Osteoblast (primary cell): ENCODE measurements at places on chromosomes 4 and X.

GRCh38 chrX:128818690-128819089 lies 704.6 kb downstream of the SMARCA1 start:
- no peaks in the 10 kb centered on the region for H3K36me3 ChIP-seq
- H3K4me3 ChIP-seq, result no peak overlapping the region
- no peaks in the 10 kb centered on the region for H3K27me3 ChIP-seq
- DNase-seq, result no peak
- no peaks in the 10 kb centered on the region for H3K4me1 ChIP-seq

DNA sequence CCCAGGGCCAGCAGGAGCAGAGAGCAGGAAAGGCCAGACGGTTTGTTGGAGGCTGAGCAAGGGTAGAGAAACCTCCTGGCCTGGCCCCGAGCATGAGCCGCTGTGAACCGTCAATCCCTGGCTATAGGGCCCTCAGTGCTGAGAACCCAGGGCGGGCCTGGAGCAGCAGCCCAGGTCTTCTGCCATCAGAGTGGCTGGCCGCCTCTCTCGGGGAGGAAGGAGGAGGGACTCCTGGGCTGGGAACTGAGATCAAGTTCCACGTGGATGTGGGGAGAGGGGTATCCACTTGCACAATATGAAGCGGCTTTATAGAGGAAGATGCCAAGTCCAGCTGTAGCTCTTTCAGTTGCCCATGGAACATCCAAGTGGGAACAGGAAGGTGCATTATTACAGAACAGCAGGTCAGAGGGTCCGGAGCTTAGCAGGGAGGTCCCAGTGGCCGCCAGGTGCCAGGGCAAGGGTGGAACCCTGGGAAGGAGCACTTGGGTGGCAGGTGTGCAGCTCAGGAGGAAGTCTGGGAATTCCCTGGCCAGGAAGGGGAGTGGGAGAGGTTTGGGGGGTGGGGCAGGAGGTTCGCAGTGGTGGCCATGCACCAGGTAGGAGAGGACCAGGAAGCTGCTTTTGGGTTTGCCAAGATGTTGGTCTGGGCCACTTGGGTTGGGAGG lies 31.7 kb upstream of the CRMP1 start:
- H3K36me3 ChIP-seq, result no peaks in the 10 kb centered on the region
- peaks cover 3% of the 10 kb centered on the region for H3K27me3 ChIP-seq
- no peak overlapping the region for H3K27ac ChIP-seq
- H3K4me1 ChIP-seq, result no peaks in the 10 kb centered on the region
- DNase-seq, result no peak

DNA sequence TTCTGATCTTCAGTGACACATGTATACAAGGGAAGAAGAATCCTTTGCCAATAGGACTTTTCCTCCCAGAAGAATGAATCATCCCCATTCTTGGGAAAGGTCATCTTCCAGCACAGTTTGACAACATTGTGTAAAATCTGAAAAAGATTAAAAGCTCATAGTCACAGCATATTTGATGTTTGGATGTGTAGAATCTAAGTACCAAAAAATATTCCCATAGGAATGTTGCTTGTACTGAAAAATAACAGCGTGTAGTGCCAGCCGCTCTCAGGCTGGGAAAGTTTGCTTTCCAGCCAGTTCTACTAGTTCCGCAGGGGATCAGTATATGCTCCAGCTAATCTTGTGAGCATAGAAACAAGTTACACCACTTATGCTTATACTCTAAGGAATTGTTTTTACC lies 74.7 kb upstream of the IL13RA1 start:
- H3K27me3 ChIP-seq, result no peaks in the 10 kb centered on the region
- peak; percentile 50 for DNase-seq

- H3K36me3 ChIP-seq, result peaks cover 14% of the 10 kb centered on the region
- H3K4me3 ChIP-seq, result peak overlapping the region; percentile 22
- H3K4me1 ChIP-seq, result peaks cover 23% of the 10 kb centered on the region
- no peaks in the 10 kb centered on the region for H3K27me3 ChIP-seq
Observed at GRCh38 chr4:1344696-1345095, 2.3 kb upstream of the UVSSA start.

GRCh38 chr4:98625399-98625798 lies 33.0 kb downstream of the TSPAN5 start:
- no peaks in the 10 kb centered on the region for H3K27me3 ChIP-seq
- DNase-seq, result peak; percentile 73
- peaks cover 45% of the 10 kb centered on the region for H3K4me1 ChIP-seq
- H3K4me3 ChIP-seq, result no peak overlapping the region

DNA sequence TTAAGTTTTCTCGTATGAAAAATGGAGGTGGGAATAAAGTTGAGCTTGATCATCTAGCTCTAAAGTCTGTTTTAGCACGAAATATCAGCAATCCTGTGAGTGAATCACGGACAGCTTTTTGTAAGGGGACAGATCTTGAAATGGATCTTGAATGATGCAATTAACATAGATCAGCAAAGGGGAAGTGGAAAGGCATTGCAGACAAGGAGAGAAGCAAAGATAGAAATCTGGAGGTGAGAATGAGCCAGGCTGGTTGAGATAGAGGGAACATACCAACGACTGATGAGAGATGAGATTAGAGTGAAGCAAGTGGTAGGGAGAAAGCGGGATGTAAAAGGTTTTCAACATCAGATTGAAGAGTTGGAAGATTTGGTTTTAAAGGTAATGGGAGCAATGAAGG lies 4.6 kb upstream of the DGKK start:
- peaks cover 21% of the 10 kb centered on the region for H3K27me3 ChIP-seq
- no peaks in the 10 kb centered on the region for H3K4me1 ChIP-seq
- no peak for DNase-seq

GRCh38 chr4:175762582-175762981 lies 49.5 kb downstream of the GPM6A start:
- no peaks in the 10 kb centered on the region for H3K27me3 ChIP-seq
- no peak for DNase-seq
- H3K36me3 ChIP-seq, result no peaks in the 10 kb centered on the region

GRCh38 chr4:112968451-112969159 lies 80.8 kb upstream of the ANK2 start:
- no peak overlapping the region for H3K27ac ChIP-seq
- no peaks in the 10 kb centered on the region for H3K27me3 ChIP-seq
- DNase-seq, result peak; percentile 89
- H3K4me3 ChIP-seq, result no peak overlapping the region
- H3K4me1 ChIP-seq, result peaks cover 4% of the 10 kb centered on the region
- no peaks in the 10 kb centered on the region for H3K36me3 ChIP-seq

- no peak overlapping the region for H3K27ac ChIP-seq
- no peaks in the 10 kb centered on the region for H3K36me3 ChIP-seq
- H3K4me3 ChIP-seq, result no peak overlapping the region
- no peak for DNase-seq
- H3K27me3 ChIP-seq, result peaks cover 2% of the 10 kb centered on the region
- H3K4me1 ChIP-seq, result peaks cover 3% of the 10 kb centered on the region
Observed at GRCh38 chrX:50202539-50202938, 1.7 kb upstream of the AKAP4 start.

GRCh38 chr4:175277816-175278215 lies 359.7 kb downstream of the ADAM29 start:
- no peak overlapping the region for H3K27ac ChIP-seq
- H3K4me3 ChIP-seq, result no peak overlapping the region
- no peaks in the 10 kb centered on the region for H3K36me3 ChIP-seq
- no peaks in the 10 kb centered on the region for H3K27me3 ChIP-seq

GRCh38 chrX:117808426-117808825 lies 308.2 kb downstream of the KLHL13 start:
- no peaks in the 10 kb centered on the region for H3K4me1 ChIP-seq
- H3K36me3 ChIP-seq, result no peaks in the 10 kb centered on the region
- H3K27me3 ChIP-seq, result no peaks in the 10 kb centered on the region
- no peak overlapping the region for H3K27ac ChIP-seq

DNA sequence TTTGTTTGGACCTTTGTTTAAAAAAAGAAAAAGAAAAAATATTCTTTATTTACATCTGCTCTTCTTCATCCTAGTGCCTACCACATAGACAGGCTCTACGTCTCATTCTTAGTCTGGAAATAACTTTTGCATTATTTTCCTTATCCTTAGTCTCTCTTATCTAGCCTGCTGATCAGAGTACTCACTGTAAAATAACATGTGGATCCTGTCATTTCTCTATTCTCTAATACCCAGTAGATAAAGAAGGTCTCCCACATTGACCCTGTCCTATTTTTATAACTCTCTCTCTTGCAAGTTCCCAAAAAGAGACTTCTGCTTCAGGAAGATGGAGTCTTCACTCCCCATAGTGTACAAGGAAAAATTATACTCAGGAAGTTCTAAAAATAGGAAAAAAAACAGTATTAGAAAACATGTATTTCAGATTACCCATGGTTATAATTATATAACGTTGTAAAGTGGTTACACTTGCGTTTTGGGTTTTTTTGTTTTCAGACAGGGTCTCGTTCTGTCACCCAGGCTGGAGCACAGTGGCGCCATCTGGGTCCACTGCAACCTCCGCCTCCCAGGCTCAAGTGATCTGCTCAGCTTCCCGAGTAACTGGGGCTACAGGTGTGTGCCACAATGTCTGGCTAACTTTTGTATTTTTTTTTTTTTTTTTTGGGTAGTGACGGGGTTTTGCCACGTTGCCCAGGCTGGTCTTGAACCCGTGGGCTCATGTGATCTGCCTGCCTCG lies 23.8 kb downstream of the ZFX start:
- peaks cover 42% of the 10 kb centered on the region for H3K36me3 ChIP-seq
- no peaks in the 10 kb centered on the region for H3K27me3 ChIP-seq
- DNase-seq, result no peak
- H3K4me1 ChIP-seq, result peaks cover 21% of the 10 kb centered on the region
- no peak overlapping the region for H3K27ac ChIP-seq

- H3K27me3 ChIP-seq, result no peaks in the 10 kb centered on the region
- peak overlapping the region; percentile 88 for H3K27ac ChIP-seq
- H3K4me3 ChIP-seq, result peak overlapping the region; percentile 86
Observed at GRCh38 chr4:48779095-48779997, 733 bp downstream of the FRYL start.

- peak overlapping the region; percentile 92 for H3K27ac ChIP-seq
- H3K27me3 ChIP-seq, result no peaks in the 10 kb centered on the region
- peak overlapping the region; percentile 84 for H3K4me3 ChIP-seq
- H3K36me3 ChIP-seq, result no peaks in the 10 kb centered on the region
- peak; percentile 87 for DNase-seq
Observed at GRCh38 chr4:88283661-88284438, 511 bp downstream of the PPM1K start.

- H3K4me3 ChIP-seq, result peak overlapping the region; percentile 93
- H3K4me1 ChIP-seq, result peaks cover 27% of the 10 kb centered on the region
- no peaks in the 10 kb centered on the region for H3K36me3 ChIP-seq
- no peak overlapping the region for H3K27ac ChIP-seq
- H3K27me3 ChIP-seq, result no peaks in the 10 kb centered on the region
- DNase-seq, result peak; percentile 45
Observed at GRCh38 chr4:125317525-125317877, 2.7 kb downstream of the FAT4 start.

GRCh38 chrX:124665621-124666400 lies 319.4 kb downstream of the SH2D1A start:
- H3K4me1 ChIP-seq, result no peaks in the 10 kb centered on the region
- H3K36me3 ChIP-seq, result no peaks in the 10 kb centered on the region
- H3K4me3 ChIP-seq, result no peak overlapping the region
- H3K27me3 ChIP-seq, result no peaks in the 10 kb centered on the region
- no peak overlapping the region for H3K27ac ChIP-seq
- DNase-seq, result no peak

GRCh38 chr4:3244002-3244401 lies 5.0 kb upstream of the MSANTD1 start:
- H3K27me3 ChIP-seq, result no peaks in the 10 kb centered on the region
- no peak for DNase-seq
- H3K4me1 ChIP-seq, result no peaks in the 10 kb centered on the region
- no peak overlapping the region for H3K4me3 ChIP-seq
- H3K36me3 ChIP-seq, result peaks cover 18% of the 10 kb centered on the region

DNA sequence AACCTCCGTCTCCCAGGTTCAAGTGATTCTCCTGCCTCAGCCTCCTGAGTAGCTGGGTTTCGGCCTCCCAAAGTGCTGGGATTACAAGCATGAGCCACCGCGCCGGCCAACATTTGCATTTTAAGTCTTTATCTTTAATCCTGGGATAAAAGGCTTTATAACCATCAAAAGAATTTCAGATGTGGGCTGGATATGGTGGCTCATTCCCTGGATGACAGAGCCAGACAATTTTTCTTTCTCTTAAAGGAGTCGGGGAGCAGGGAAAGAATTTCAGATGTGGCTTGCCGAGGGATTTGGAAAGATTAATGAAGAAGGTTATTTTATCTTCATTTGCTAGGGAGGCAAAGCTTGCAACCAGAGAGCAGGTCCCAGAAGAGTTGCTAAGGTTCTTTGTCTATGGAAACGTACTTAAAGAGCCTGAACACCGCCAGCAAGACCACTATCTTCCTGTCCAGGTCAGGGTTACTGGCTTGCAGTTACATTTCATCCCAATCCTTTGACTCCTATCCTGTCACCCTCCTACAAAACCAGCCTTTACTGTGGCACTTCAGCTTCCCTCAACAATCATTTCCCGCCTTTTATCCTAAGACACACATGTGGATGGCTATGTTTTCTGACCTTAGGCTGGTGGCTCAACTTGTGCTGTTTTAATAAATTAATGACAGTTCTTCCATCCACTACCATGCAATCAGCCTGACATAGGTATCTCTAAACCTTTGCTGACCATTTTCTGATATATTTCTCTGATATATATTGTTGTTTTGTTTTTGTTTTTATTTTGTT lies 3.9 kb upstream of the KLHL8 start:
- H3K27me3 ChIP-seq, result peaks cover 5% of the 10 kb centered on the region
- no peak for DNase-seq
- no peak overlapping the region for H3K27ac ChIP-seq
- no peak overlapping the region for H3K4me3 ChIP-seq
- H3K36me3 ChIP-seq, result no peaks in the 10 kb centered on the region

GRCh38 chr4:61473306-61473705 lies 273.2 kb downstream of the ADGRL3 start:
- no peak for DNase-seq
- no peak overlapping the region for H3K4me3 ChIP-seq
- H3K27ac ChIP-seq, result no peak overlapping the region
- no peaks in the 10 kb centered on the region for H3K4me1 ChIP-seq
- no peaks in the 10 kb centered on the region for H3K36me3 ChIP-seq
- H3K27me3 ChIP-seq, result no peaks in the 10 kb centered on the region

DNA sequence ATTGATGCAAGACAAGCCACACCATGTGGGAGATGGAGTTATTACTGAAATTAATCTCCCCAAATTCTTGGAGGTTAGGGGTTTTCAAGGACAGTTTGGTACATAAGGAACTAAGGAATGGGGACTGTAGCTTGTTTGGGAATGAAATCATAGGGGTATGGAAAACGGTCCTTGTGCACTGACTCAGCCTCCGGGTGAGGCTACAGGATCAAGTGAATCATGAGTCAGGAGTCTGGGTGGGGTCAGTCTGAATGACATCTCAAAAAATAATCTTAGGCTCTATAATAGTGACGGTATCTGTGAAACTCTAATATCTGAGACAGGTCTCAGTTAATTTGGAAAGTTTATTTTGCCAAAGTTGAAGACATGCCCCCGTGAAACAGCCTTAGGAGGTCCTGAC lies 128.5 kb upstream of the CYSLTR1 start:
- H3K4me1 ChIP-seq, result no peaks in the 10 kb centered on the region
- no peaks in the 10 kb centered on the region for H3K27me3 ChIP-seq
- no peak overlapping the region for H3K27ac ChIP-seq
- no peaks in the 10 kb centered on the region for H3K36me3 ChIP-seq

- DNase-seq, result no peak
- H3K4me3 ChIP-seq, result no peak overlapping the region
- no peaks in the 10 kb centered on the region for H3K27me3 ChIP-seq
- no peak overlapping the region for H3K27ac ChIP-seq
Observed at GRCh38 chr4:104064646-104065577, 345.1 kb upstream of the TACR3 start.

- H3K27me3 ChIP-seq, result peaks cover 15% of the 10 kb centered on the region
- no peak for DNase-seq
- H3K27ac ChIP-seq, result no peak overlapping the region
Observed at GRCh38 chr4:140839406-140839805, 83.2 kb upstream of the TBC1D9 start.

- no peak for DNase-seq
- peaks cover 12% of the 10 kb centered on the region for H3K27me3 ChIP-seq
- H3K27ac ChIP-seq, result no peak overlapping the region
- no peaks in the 10 kb centered on the region for H3K36me3 ChIP-seq
Observed at GRCh38 chrX:40383360-40383759, 197.4 kb upstream of the ATP6AP2 start.
